ENCODE measurements at places on chromosomes 7 and 10.

- DNase-seq = no peak
Observed at GRCh38 chr10:89019569-89020327, 29.1 kb downstream of the FAS start.

- DNase-seq = no peak
Observed at GRCh38 chr7:30911561-30911969, at the start of gene AQP1. TSS of gene AQP1 (plus strand) at chr7:30911853. CDS start at chr7:30911910, 57 bp downstream.

DNA sequence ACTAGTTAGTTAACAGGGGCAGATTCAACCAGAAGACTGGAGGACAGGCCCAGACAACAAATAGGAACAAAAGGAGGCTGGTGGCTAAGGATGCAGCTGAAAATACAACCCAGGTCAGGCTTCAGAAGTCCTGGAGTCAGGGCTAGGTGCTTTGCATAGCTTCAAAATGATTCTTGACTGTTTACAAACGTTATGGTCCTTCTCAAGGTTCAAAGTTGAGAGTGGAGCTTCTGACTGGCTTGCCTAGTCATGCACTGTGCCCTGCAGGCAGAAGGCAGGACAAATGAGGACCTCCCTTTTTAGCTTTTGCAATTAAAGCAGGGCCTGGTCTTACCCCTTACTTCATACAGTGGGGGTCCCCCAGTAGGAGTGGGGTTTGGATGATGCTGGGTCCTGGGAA is 4.4 kb upstream of the CDH23 start:
- DNase-seq = no peak

GRCh38 chr10:73925539-73925938 is 14.6 kb downstream of the PLAU start:
- no peak for DNase-seq

- no peak for DNase-seq
Observed at GRCh38 chr10:79316671-79317431, 30.4 kb upstream of the PPIF start.

DNA sequence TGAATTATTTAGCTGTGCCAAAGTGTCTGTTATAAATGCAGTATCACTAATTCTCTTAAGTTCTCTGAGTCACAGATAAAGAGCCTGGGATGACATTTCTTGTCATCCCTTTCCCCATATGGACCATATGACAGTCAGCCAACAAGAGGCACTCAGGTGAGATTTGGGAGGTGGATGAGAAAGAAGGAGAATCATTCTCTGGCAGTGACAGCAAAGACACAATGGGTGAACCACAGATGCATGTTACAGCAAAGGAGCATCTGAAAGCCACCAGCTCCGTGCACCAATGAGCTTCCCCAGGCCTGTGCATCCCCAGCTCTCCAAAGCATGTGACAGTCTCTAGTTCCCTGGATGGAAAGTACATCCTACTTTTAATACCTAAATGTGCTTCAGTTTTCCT is 10.8 kb downstream of the GIMAP6 start:
- no peak for DNase-seq

DNA sequence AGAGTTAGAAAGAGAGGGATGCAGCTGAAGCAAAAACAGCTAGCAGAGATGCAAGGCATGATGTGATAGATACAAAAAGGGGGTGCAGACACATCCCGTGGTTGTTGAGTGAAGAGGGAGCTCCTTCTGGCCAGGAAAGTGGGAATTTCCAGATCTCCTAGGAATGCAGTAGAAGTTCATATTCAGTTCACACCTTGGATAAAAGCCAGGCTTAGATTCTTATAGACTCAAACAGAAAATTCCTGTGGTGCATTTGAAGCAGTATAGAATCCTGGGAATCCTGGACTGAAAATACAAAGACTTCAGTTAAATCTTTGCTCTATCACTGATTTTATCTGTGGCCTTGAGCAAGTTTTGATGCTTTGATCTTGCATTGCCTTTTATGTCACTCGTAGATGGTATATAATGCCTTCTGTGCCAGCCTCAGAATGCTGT is 33.9 kb downstream of the SGPL1 start:
- no peak for DNase-seq

- no peak for DNase-seq
Observed at GRCh38 chr7:90474284-90475210, 5.1 kb downstream of the PTTG1IP2 start.

DNA sequence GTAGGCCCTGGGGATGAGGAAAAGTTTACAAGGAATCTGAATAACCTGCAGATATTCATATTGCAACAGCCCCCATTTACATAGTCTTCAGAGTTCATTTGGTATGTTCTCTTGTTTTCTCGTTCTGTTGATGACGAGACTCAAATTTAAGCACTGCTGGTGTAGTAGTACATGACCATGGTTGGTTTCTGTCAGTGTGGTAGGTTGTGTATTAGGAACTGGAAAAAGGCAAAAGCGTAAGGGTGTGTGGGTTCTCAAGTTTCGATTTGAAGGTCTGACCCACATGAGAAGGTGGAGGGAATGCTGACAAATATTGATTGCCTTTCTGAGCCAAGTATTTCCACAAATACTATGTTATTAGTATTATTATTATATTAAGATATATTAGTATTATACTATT is 151.7 kb downstream of the AUTS2 start:
- DNase-seq = no peak

GRCh38 chr10:131311661-131312477 is at the start of gene TCERG1L:
TSS of gene TCERG1L (minus strand) at chr10:131311721. CDS start at chr10:131311635, 86 bp downstream.
- DNase-seq = no peak

- no peak for DNase-seq
Observed at GRCh38 chr10:131485732-131486131, 174.2 kb upstream of the TCERG1L start.

DNA sequence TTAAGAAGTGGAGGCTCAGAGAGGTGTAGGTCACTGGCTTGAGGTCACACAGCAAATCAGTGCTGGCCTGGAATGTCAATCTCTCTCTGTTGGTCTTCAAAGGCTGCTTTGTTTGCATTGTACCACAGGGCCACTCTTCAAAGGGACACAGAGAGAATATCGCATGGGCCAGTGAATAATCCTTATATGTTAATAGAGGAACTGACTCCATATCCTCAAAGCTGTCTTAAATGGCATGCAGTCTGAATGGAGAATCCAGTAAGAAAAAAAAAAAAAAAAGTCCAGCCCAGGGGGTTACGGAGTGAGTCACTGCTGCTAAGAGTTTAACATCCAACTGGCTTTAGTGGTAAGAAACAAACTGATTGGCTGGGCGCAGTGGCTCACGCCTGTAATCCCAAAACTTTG is 54.1 kb downstream of the NRAP start:
- DNase-seq = no peak

DNA sequence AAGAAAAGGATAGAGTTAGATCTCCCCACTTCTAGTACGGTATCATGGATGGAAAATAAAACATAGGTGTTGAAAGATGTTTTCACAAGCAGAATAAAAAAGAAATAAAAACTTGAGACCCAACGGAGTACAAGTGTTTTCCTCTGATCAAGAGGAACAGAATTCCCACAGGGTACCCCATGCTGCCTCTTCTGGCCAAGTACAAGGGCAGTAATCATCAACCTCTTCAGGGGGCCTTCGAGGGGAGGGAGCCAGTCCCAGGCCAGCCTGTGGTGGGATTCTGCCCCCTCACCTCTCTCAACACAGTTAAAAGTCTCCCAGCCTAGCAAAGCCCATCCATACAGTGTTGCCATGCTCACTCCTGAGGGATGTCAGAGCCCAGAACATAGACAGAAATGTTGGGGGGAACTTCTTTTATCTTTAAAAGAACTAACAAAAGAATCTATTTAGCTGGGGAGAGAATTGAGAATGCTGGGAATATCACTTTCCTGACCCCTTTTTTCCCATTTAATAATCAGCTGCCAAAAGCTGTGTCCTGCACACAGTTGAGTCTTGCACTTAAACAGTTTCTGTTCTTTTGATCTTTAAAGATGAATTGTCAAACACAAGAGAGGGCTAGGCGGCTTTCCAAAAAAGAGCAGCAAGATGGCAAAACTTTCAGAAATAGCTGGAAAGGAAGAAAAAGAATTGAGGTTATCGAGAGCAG is 101.7 kb downstream of the PTN start:
- no peak for DNase-seq

- no peak for DNase-seq
Observed at GRCh38 chr10:14294347-14295059, 36.2 kb downstream of the FRMD4A start.

GRCh38 chr7:22563621-22564241 is 63.7 kb upstream of the STEAP1B start:
- DNase-seq = no peak

DNA sequence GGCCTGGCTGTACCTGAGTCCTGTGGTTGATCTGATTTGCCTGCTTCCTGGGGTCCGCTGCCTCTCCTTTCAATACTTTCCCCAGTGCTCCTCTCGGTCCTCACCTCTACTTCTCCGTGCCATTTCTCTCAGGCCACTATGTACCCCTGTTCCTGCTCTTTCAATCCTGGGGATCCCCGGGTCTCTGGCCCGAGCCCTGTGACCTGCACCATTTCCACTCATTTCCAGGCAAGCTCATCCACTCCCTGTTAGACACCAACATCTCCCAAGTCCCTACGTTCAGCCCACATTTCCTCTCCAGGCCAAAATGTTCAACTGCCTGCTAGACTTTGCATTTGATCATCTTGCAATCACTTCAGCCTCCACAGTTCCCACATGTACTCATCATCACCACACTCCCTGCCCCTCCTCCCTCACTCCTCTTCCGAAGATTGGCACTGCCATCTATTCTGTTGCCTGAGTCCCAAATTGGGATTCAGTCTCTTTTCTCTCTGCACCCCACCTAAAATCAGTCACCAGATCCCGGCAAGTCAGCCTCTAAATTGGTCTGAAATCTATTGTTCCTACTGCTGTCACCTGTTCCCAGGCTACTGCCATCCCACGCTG is 34.4 kb upstream of the ZMIZ1 start:
- no peak for DNase-seq

DNA sequence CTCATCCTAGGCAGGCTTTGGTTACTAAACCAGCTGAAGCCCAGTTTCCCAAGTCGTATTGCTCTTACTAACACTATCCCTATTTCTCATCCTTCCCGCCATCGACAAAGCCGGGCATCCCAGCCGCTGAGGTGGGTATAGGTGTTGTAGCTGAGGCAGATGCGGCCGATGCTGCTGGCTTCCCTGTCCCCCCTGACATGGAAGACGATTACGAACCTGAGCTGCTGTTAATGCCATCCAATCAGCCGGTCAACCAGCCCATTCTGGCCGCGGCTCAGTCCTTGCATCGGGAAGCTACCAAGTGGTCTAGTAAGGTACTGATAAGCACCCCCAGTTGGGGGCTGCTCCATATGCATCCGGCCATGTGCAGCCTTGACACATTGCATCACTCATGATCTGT is 38.8 kb downstream of the AP3M1 start:
- DNase-seq = no peak

DNA sequence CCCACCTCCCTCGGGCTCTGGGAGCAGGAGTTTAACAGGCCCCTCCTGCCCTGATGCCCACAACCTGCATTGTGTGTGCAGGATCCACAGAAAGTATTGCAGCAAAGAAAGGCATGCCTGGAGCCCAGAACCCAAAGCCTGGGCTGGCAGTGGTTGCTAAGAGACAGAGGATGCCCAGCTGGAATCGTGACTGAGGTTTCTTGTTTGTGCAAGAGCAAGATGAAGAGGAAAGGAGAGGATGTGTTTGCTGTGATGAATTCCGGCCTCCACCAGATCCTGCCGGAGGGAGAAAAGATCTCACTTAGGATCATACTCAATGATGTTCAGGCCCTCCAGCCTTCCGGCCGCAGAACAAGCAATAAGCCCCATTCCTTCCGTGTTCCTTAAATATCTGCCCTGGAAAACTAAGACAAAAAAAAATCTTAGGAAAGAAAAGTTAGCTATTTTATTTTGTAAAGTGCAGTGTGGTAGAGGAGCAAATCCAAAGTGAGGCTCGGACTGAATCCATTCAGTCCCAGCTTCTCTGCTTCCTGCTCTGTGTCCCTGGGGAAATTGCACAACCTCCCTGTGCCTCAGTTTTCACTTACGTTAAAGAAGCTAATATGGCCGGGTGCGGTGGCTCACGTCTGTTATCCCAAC is 57.1 kb downstream of the SLIT1 start:
- DNase-seq = peak; percentile 42

DNA sequence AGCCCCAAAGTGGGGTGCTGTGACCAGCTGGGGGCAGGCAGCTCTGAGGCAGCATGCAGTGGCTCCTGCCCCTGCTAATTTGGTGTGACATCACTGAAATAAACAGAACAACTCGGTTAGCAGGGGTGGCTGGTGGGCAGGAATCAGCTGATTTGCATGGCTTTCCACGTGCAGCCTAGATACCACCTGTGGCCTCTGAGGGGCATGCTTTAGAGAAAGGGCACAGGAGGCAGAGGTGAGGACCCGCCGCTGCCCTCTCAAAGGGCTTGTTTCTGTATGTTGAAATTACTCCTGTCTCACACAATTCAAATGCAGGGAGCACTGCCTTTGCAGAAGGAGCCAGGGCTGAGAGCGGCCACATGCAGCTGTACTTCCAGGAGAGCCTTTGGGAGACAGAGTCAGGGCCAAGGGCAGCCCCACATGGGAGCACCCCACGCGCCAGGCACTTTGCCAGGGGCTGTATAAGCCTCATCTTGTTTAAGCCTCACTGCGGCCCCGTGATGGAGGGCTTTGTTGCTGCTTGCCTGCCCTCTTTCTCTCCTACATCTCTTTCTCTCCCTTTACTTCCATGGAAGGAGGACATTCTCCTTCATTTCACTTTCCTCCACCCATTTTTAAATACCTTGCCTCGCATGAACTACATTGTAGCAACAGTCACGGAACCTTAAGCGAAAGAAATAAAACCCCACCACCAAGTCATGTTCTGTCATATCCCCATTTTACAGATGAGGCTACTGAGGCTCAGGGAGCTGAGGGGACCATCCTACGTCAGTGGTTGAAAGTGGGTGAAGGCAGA is 137.7 kb downstream of the ZMIZ1 start:
- DNase-seq = peak; percentile 31

DNA sequence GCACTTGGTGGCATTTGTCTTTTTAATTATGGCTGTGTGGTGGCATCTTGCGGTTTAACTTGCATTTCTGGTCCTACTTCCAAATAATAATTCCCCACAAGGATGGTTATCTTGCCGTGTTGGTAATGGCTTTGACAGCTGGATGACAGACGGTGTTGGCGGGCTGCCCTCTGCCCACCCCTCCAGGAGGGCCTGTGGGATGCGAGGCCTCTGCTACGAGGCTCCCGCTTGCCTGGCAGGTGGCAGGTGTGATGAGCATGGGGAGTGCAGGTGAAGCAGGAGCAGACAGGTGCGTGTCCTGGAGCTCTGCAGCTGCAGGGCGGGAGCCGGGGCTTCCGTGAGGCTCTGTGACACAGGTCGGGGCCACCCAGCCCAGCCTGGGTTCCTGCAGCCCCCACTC is 11.8 kb downstream of the INPP5A start:
- no peak for DNase-seq

GRCh38 chr10:101062232-101063049 is 652 bp downstream of the KAZALD1 start:
- DNase-seq = no peak

- no peak for DNase-seq
Observed at GRCh38 chr10:63718421-63718820, 197.2 kb downstream of the REEP3 start.

DNA sequence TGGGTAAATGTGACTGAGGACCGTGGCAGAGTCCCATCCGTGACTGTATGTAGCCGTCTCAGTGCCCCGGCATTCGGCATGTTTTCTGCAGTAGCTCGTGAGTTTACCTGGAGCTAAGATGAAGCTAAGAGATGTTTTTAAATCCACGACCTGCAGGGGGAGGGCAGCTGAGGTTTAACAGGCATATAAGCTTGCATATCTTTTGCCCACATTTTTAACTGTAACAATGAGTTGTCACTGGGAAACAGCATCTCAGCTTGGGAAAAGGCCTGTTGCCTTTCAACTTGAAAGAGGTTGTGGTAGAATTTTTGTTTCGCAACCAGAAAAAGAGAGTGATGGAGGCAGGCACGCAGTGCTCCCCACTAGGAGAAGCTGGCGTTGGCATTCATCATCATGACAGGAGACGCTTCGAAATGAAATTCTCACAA is 77.7 kb downstream of the CELF2 start:
- no peak for DNase-seq
